Pancreas (tissue), 10 donors: ENCODE measurements at places on chromosomes 13 and 19. TPM values are rescaled to one million over a fixed set of nuclear protein-coding genes. Genes with fewer than 3 reads are reported as not detected.

Gene FBXO17
- total RNA-seq, result 7.5 TPM

Gene NOP53
- total RNA-seq, result 297 TPM

Gene CAPS
- total RNA-seq, result 11.1 TPM

Gene DPRX
- total RNA-seq, result not detected

Gene CD37
- 2.0 TPM for total RNA-seq

Gene ARHGAP45
- total RNA-seq, result 5.8 TPM

Gene MTMR6
- total RNA-seq, result 9.1 TPM

Gene FAM98C
- total RNA-seq, result 16.2 TPM
